ENCODE measurements at places on chromosomes 2 and 18.

GRCh38 chr18:32383050-32383819 is 87.4 kb downstream of the GAREM1 start:
- no peak for DNase-seq

- peak; percentile 68 for DNase-seq
Observed at GRCh38 chr18:46281185-46282176, 177.3 kb downstream of the HAUS1 start.

GRCh38 chr18:49073437-49073836 is 122.7 kb upstream of the SMAD7 start:
- no peak for DNase-seq

DNA sequence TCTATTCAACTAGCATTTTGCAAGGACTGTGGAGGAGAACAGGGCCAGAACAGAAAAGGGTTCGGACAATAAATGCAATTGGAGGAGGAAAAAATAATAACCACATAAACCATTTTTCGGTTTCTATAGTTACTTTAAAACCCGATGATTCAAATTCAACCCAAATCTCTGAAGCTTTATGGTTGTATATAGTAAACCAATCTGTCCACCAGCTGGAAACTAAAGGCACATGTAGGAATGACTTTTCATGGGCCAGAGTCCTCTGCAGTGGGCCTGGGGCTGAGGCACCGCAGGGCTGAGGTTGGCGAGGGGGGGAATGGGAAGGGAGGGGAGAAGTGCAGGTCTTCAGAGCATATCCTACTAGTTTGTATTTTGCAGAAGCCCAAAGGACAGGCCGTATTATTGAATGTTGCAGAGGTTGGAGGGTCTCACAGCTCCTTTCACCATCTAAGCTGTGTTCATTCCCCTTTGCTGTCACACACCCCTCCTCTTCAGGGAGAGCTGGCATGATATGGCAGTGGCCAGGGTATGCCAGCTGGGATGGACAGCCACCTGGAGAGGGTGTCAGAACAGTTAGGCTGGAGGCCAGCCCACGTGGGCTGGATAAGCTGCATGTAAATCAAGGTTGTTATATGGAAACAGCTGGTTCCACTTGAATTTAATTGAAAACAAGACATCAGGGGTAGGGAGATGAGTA is 267.1 kb downstream of the PRKCE start:
- no peak for DNase-seq

GRCh38 chr2:64325477-64325851 is 128.5 kb upstream of the LGALSL start:
- DNase-seq: no peak

DNA sequence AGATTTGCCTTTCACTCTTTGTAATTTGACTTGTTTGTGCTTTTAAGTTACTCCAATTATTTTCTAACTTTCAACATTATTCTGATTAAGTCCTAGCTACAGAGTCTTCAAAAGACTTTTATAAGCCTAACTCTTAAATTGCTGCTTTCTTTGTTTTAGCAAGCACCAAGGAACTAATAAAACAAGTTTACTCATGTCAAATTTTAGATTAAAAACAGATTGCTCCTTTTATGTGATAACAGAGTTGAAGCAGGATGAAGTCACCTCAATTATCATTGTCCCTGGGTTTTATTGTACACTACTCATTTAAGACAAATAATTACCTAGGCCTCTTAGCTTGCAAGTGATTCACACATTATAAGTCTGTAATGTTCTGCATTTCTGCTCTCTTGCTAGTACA is 678.4 kb downstream of the ERBB4 start:
- no peak for DNase-seq

DNA sequence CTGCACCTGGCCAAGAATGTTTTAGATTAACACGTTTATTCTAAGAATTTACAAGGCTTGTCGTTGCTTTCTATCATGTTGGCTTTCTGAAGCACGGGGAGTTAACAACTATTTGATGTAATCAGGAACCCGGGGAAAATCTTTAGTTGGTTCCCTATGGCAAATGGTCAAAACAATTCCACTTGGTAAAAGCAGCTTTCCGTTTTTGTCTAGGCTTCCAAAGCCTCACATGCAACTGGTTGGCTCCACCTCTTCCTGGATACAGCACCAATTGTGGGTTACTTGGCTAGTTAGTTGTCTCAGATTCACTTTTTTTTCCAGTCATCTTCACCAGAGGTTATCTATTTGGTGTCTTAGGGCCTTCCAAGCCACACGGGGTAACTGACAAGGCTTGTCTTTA is 2.8 kb downstream of the COLEC12 start:
- no peak for DNase-seq

DNA sequence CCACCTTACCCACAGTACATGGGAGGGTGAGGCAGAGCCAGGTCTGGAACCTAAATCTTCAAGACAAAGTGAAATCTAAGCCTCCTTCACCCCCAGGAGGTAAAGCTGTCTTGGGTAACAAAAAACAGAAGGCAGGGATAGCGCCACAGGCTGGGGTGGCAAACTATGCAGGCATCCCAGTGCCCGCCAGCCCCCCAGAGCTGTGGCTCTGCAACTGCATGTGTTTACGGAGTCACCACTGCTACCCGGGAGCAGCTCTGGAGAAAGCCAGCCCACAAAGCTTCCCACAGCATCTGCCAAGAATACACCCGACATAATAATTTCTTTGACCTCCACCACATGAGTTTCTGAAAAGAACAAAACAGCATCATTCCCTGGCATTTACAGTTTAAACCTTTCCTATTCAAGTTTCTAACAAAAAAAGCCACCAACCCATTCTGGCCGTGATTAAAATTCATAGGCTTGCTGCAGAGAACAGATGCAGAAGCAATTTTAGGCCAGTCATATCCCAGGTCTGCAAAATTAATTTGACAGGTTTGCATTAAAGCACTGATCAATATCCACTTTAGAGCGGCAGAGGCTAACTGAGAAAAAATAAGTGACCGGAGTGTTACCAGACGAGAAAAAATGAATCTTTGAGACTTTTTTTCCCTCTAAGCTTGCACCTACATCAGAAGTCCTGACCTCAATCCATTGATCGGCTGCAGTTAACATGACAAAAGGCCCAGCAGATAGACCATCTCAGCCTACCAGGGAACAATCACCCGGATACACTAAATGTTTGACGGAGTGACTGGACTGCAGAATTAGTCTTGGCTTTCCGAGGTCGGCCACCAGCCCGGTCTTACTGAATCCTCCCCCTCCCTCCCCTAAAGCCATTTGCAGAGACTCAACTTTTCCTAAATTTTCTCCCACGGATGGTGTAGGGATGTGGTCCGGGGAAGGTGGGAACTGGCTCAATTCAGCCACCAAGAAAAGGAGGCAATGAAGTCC is 309.6 kb upstream of the SKOR2 start:
- DNase-seq: peak; percentile 32

- no peak for DNase-seq
Observed at GRCh38 chr2:106363791-106364190, 104.4 kb downstream of the RGPD3 start.

DNA sequence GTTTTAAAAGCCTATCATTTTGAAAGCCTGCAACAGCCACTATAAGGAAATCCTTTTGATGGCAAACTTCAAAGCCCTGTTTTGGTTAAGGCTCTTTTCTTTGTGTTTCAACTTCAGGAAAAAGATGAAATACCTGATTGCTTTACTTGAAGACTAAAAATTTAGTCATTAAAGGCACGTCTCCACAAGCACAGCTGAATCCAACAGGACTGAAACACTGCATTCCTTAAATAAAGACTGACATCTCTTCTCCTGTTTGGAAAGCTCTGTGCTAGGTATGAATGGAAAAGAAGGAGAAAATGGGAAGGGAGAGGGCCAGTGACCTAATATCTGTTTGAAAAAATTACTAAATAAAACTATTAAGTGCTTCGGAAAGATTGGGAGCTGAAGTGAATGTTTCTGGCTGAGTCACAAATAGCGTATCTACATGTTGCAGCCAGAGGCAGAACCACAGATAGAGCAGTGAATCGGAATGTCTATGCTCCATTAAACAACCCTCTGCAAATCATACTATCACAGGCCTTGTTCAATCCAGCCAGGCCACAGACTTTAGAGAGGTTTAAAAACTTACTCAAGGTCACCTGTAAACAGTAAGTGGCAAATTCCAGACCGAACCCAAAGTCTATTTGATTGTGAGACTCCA is 21.1 kb upstream of the RALBP1 start:
- no peak for DNase-seq

DNA sequence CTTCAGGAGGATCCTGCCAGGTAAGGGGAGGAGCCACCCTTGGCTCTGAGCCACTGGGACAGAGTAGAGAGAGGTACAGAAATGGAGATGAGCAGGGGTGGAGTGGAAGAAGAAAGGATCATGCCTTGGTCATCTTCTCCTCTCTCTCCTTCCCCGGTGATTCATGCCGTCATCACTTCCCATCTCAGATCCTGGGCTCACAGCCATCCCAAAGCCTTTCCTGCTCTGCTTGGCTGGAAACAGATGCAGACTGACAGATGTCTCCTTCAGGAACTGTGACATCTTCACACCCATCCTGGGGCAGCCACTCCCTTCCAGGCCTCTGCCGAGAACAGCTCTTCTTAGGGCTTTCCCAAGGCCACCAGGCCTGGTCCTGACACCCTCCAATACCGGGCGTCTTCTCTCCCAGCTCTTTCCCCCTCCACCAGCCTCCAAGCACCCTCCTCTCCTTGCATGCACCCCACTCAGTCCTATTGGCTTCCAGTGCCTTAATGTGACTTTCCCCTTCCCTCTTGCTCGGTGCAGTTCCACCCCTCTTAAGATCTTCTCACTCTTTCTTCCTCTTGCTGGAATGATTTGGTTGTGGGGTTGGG is 58.3 kb upstream of the TNP1 start:
- DNase-seq: peak; percentile 48

DNA sequence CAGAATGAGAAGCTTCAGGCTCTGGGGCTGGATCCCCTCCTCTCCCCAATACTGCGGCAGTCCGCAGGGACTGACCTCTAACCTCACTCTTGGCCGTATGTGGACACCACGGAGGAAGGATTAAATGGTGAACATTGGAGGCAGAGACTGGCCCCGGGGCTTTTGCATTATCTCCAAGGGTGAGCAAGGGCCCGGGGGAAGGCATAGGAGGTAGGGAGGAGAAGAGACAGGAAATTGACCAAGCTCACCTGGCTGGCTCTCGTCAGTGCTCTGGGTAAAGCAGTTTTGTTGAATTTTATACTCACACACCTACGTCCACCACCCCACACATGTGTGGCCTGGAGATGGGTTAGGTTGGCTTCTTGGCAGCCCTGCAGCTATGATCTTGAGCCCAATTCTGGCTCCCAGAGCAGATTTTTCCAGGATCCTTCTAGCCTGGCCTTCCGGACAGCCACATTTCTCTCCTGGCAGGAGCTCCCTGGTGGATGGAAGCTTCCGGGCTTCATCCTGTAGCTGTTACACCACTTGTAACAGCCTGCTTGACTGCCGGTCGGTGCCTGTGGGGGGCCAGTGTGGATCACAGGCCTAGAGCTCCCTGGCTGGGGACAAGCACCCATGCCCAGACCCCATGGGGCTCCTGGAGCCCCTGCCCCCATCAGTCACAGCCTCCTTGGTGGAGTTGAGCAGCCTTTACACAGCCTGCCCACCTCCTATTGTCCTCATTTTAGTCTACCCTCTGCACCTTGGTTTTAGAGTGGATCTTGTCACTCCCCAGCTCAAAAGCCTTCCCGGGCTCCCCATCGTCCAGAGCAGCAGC is 7.6 kb downstream of the ITM2C start:
- DNase-seq: no peak

GRCh38 chr2:151198645-151199044 is 63.0 kb downstream of the RBM43 start:
- DNase-seq: no peak

DNA sequence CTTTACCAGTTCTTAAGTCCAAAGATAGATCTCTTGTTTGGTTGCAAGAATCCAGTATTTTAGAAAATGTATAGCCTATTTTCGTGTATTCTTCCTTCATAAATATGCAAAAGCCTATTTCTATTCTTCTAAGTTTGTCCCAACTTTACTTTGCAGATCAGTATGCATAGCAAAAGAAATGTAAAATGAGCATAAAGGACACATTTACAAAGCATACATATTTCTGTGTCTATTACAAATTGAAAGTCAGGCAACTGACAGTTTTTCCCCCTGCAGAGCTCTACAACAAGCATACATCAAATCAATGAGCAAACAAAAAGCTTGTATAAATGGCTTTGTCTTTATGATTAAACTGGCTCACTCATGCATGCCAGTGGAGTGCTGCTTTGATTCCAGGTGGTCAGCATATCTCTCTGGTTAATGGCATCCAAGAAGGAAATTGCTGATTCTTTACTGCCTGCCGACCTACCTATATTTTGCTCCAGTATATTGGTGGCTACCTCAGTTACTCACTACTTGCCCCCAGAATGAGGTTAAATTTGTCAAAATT is 10.0 kb upstream of the VPS54 start:
- DNase-seq: no peak

DNA sequence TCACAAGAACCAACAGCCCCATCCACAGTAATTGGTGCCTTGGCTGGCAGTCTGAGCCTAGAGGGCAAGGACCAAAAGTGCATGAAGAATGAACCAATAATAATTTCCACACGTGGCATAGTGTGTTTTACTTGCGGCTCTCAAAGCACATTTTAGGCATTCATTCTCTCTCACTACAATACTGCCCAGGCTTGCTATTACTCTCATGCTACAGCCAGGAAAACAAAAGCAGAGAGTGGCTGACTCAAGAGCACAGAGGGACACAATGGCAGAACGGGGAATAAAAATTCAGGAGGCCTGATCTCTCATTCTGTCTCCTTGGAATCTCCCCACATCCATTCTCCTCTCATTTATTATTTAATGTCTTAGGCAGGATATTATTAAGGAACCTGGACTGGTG is 57.0 kb upstream of the NOL4 start:
- no peak for DNase-seq

DNA sequence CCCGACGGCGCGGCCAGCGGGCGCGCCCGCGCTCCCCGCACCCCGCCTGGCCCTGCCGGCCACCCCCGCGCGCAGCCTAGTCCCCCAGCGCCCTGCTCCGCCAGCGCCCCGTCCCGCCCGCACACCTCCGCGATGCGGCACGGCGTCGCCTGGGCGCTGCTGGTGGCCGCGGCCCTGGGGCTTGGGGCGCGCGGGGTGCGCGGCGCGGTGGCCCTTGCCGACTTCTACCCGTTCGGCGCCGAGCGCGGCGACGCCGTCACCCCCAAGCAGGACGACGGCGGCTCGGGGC is 232 bp downstream of the SNED1 start:
- no peak for DNase-seq

DNA sequence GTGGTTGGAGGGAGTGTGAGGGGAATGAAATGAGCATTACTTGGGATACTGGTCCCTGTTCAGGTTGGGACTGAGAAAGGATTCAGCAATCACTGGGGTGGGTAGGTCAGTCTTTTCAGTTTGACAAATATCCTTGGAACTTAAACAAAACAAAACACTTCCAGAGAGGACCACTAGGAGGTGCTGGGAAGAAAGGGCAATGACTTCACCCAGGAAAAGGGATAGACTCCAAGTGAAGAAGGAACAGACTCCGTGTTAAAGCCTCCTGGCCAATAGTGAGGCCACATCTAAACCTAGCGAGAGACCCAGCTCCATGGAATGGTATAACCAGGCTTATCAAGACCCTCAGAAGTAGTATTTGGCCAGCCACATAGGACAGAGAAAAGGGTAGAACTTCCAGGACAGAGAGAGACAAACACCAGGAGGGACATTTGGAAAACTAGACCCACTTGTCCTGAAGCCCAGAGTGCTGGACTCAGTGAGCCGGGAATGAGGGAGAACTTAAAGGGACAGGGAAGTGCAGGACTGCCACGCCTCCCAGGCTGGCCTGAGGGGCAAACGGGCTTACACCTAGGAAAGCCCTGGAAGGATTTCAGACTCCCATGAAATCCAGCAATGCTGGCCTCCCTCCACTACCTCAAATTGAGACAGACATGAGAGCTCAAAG is 19.6 kb upstream of the KCNG3 start:
- DNase-seq: no peak
